ENCODE measurements at places on chromosomes 5 and 9.
A peak's percentile ranks its signal among the peaks of the same experiment; 100 is the strongest.

DNA sequence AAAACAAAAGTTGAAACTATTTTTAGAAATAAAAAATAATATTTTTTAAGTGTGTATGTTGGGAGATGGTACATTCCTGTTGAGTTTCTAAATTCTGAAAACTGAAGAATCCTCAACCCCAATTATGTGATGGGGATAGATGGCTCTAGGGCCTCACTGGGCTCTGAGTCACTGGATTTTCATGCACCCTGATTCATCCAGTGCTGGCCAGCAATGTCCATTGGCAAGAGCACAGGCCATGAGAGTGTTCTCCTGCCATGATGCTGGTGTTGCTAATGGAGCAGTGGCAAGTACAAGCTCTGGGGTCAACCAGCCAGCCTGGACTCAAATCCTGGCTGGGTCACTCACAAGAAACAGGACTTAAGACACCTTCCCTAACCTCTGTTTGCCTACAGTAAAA lies 23.3 kb downstream of the SMIM23 start:
- peak; percentile 46 for DNase-seq

- DNase-seq, result no peak
Measured at GRCh38 chr9:87734106-87734505, 8.2 kb downstream of the CTSL start.

DNA sequence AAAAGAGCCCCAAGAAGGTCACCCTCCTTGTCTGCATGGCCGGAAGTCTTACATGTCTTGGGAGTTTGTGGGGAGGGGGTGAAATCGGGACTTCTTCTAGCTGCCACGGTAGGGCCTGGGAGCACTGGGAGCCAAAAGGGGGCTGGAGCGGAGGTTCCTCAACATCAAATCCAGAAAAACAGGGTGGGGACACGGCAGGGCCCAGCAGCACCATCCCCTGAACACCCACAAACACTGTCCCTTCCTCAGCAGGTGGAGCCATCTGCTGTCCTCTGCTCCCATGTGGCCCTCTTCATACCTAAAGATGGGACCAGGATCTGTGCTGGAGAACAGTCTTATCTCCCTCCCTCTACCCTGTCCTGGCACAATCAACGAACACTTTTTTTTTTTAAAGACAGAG lies 2.7 kb downstream of the TERT start:
- no peak for DNase-seq

DNA sequence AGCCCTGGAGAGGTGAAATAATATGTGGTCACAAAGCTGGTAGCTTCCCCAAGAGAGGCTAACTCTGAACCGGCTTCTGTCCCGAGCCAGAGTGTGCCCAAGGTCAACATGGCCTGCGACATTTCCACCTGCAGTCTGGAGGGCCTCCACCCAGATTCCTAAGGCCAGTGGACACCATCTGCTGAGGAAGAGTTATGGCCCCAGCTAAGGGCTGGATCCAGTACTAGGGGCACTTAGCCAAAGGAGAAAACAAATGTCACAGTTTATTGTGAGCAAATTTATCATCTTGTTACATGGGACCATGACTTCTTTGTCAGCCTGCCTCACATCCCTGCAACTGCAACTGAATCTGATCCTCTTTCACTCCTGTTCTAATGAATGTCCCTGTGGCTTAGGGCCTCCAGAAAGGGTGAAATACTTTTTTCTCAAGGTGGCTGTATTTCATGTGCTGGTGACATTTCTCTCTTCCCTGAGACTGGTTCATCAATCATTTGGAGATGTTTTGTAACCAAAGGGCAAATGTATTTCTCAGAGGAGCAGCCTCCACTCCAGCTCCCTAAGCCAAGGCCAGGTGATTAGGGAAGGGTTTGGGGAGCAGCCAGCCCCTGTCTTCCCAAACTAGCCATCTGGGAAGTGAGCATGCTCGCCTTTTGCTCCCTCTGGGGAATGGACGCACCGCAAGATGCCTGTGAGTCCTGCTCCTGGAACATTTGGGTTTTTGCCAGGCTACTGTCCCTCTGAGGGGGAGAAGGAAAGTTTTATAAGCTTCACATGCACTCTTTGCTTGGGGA lies 148.3 kb downstream of the CMYA5 start:
- DNase-seq, result no peak

DNA sequence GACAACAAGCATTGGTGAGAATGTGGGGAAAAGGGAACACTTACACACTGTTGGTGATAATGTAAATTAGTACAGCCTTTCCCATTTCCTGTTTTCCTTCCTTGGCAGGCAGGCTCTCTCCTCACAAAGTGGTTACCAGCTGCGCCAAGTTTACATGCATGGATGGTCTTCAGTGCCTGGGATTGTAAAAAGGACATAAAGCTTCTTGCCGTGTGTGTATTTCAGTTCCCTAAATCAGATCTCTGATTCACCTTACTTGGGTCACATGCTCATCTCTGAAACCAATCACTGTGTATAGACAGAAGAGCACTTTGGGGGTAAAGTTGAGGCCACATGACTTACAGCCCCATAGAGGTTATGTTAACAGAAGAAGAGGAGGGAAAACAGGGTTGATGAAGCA lies 92.8 kb downstream of the CAVIN4 start:
- no peak for DNase-seq

DNA sequence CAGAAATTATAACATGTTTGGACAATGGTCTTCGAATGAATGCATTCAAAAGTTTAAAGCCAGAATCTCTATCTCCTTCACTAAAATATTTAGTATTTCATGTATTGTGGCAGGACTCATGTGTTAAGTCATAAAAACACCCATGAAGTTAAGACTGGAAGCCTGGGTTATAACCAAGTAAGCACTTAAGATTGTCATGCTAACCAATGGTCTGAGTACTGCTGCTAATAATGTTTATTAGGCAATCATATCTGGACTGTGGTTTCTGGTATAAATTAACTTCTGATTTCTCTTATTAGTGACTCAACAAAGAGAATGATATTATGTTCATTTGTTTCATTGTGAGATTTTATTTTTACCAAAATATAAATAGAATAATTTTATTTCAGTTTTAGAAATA lies 297.9 kb upstream of the EDIL3 start:
- peak; percentile 29 for DNase-seq

- peak; percentile 91 for DNase-seq
Measured at GRCh38 chr9:22211588-22212360, 202.7 kb upstream of the CDKN2B start.

Data from mammary epithelial cell (primary cell).